ENCODE measurements at places on chromosomes 6 and 20.

- no peak for DNase-seq
Measured at GRCh38 chr20:671252-672030, 4.2 kb downstream of the SCRT2 start.

- no peak for DNase-seq
Measured at GRCh38 chr6:100088009-100088408, 94.0 kb upstream of the MCHR2 start.

- no peak for DNase-seq
Measured at GRCh38 chr6:79602859-79603258, 28.3 kb upstream of the SH3BGRL2 start.

- DNase-seq, result no peak
Measured at GRCh38 chr6:28657769-28658465, 132.2 kb downstream of the GPX5 start.

DNA sequence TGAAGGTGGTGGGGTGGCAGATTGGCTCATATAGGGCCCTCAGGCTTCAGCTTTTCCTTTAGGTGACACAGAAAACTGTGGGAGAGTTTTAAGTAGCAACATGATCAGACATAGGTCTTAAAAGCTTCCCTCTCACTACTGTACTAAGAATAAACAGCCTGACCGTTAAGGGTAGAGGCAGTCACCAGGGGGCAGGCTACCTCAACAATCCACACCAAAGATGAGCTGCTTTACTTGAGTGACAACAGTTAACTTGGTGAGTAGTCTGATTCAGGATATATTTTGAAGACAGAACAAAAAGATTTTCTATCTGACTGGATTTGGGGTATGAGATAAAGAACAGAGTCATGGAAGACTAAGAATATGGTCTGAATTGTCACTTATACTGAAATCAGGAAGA is 193.1 kb upstream of the SHLD1 start:
- DNase-seq, result no peak

DNA sequence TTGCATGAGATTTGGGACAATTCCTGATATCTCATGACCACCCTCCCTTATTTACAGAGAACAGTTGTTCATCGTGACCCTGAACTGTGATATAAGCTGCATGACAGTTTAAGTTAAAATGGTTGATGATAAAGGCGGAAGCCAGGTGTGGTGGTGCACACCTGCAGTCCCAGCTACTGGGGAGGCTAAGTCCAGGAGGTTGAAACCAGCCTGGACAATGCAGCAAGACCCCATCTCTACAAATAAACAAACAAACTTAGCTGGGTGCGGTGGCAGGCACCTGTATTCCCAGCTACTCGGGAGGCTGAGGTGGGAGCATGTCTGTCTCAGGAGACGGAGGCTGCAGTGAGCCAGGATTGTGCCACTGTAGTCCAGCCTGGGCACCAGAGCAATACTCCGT is 24.1 kb downstream of the COL20A1 start:
- DNase-seq, result no peak

All from renal cortex interstitium (tissue), 15 donors.